Esophagus muscularis mucosa (tissue), 4 donors: ENCODE measurements at places on chromosomes 6 and 20. TPM values are rescaled to one million over a fixed set of nuclear protein-coding genes. Genes with fewer than 3 reads are reported as not detected.

- no peaks in the 10 kb centered on the region for H3K4me1 ChIP-seq
- no peak overlapping the region for H3K27ac ChIP-seq
- no peak overlapping the region for H3K4me3 ChIP-seq
- H3K36me3 ChIP-seq, result no peaks in the 10 kb centered on the region
These were observed 873.7 kb downstream of the KIF16B start for GRCh38 chr20:15699431-15700146.

DNA sequence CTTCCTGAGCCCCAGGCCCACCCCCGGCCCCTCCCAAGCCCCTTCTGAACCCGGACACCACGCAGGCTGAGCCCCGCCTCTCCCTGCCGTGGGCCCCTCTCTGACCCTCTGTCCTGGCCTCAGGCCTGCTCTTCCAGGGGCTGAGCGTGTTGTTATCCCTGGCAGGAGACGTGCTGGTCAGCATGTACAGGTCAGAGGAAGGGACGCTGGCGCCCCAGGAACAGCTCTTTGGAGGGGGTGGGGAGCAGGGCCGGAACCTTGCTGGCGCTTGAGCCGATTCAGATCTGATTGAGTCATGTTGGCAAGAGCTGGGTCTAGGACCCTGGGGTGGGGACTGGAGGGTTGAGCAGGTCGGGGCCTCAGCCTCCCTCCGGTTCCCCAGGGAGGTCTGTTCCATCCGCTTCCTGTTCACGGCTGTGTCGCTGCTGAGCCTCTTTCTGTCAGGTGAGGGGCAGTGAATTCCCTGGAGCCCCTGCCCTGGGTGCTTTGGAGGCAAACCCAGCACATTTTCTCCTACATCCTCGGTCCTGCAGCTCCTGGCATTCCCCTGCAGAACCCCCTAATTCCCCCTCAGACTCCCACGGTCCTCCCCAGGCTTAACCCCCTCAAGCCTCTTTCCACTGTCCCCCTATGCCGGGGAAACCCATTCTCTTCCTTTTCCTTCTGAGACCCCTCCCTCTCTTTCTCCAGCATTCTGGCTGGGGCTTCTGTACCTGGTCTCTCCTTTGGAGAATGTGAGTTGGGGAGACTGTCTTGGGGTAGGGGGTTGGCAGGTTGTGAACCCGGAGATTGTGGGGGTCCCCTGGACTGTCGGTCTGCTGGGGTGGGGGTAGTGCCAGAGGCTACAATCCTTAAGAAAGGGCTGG, 2.0 kb downstream of the SPAG4 start:
- H3K27me3 ChIP-seq, result no peaks in the 10 kb centered on the region
- peak overlapping the region; percentile 92 for H3K27ac ChIP-seq
- H3K36me3 ChIP-seq, result peaks cover 16% of the 10 kb centered on the region
- no peak for DNase-seq
- peaks cover 45% of the 10 kb centered on the region for H3K4me1 ChIP-seq

GRCh38 chr20:8073024-8073832, 53.7 kb upstream of the TMX4 start:
- no peaks in the 10 kb centered on the region for H3K27me3 ChIP-seq
- DNase-seq, result no peak
- peak overlapping the region; percentile 35 for H3K27ac ChIP-seq
- H3K4me1 ChIP-seq, result peaks cover 25% of the 10 kb centered on the region
- H3K4me3 ChIP-seq, result no peak overlapping the region

- H3K4me1 ChIP-seq, result no peaks in the 10 kb centered on the region
- H3K4me3 ChIP-seq, result no peak overlapping the region
- no peaks in the 10 kb centered on the region for H3K36me3 ChIP-seq
- no peak for DNase-seq
These were observed 154.0 kb downstream of the ZNF217 start for GRCh38 chr20:53439616-53440015.

DNA sequence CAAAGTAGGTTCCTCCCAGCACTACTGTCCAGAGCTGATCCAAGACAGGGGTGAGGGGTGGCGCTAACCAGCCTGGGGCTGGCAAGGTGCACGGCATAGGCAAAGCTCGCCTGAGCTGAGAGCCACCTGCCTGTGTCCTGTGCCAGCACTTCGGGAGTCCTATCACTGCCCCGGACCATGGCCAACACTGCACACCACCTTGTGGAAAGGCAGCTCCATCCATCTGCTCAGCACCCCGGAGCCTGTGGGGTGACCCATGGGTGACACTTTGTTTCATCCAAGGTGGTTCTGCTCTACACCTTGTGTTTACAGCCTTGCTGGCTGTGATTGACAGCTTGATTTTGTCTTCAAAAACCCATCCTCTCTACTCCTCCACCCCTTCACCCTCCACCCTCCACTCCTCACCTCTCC, 32.9 kb upstream of the GATA5 start:
- H3K4me1 ChIP-seq, result peaks cover 15% of the 10 kb centered on the region
- H3K4me3 ChIP-seq, result no peak overlapping the region
- DNase-seq, result no peak
- H3K36me3 ChIP-seq, result no peaks in the 10 kb centered on the region
- no peaks in the 10 kb centered on the region for H3K27me3 ChIP-seq
- H3K27ac ChIP-seq, result no peak overlapping the region

GRCh38 chr6:108655806-108656651, 95.3 kb downstream of the FOXO3 start:
- no peaks in the 10 kb centered on the region for H3K27me3 ChIP-seq
- H3K4me1 ChIP-seq, result peaks cover 100% of the 10 kb centered on the region
- peak overlapping the region; percentile 83 for H3K27ac ChIP-seq
- peak overlapping the region; percentile 30 for H3K4me3 ChIP-seq

- H3K4me3 ChIP-seq, result no peak overlapping the region
- DNase-seq, result no peak
- H3K36me3 ChIP-seq, result no peaks in the 10 kb centered on the region
These were observed 3.7 kb upstream of the PRND start for GRCh38 chr20:4717816-4718570.

DNA sequence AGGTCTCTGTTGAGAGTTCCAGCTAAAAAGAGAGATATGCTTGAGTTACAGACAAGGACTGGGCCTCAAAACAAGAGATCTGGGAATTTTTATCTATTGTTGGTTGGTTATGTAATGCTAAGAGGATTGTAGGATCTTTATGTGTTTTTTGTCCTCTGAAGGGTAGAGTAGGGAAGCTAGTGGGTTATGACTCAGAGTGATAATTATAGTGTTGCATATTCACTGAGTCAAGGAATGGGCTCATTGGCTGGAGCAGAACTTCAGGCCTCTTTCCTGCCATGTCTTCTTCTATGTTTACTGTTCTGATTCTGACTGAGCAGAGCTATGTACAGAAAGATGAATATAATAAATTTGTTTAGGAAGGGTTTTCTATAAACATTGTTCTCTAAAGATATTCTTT, 66.1 kb upstream of the NOX3 start:
- no peak overlapping the region for H3K4me3 ChIP-seq
- H3K36me3 ChIP-seq, result no peaks in the 10 kb centered on the region
- H3K4me1 ChIP-seq, result no peaks in the 10 kb centered on the region
- no peak for DNase-seq

KCNK15 gene
- total RNA-seq, result 5.3 TPM

DEF6 gene
- total RNA-seq, result 4.7 TPM
